ENCODE measurements at places on chromosomes 16 and 17. TPM values are rescaled to one million over a fixed set of nuclear protein-coding genes. Genes with fewer than 3 reads are reported as not detected.

The MAP2K6 gene
- 42.2 TPM for total RNA-seq

The PDPK1 gene
- total RNA-seq: 27.8 TPM

The ABCA6 gene
- total RNA-seq: not detected

The ANKRD13B gene
- 41.0 TPM for total RNA-seq

The HOXB5 gene
- not detected for total RNA-seq

The EVPL gene
- total RNA-seq: 0.99 TPM

The C16orf74 gene
- 7.3 TPM for total RNA-seq

The OTOP2 gene
- total RNA-seq: not detected

The LITAFD gene
- not detected for total RNA-seq

The ESRP2 gene
- 45.8 TPM for total RNA-seq

The KRTAP16-1 gene
- total RNA-seq: not detected

The NSRP1 gene
- 22.7 TPM for total RNA-seq

The SLC35G6 gene
- total RNA-seq: not detected

The PITPNM3 gene
- 1.7 TPM for total RNA-seq

The GDPD1 gene
- total RNA-seq: 7.7 TPM

The OR1A1 gene
- not detected for total RNA-seq

DNA sequence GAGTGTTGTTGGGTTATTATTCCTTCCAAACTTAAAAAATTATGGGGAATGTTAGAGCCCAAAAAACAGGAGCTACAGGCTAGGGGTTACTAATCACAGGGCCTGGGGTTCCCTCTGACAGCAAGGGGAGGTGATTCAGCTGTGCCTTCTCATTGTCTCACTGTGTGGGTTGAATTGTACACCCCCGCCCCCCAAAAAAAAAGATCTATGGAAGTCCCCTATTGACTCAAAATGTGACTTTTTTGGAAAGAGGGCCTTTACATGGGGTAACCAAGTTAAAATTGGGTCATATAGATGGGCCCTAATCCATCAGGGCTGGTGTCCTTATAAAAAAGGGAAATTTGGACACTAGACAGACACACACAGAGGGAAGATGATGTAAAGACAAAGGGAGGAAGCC, 190.2 kb downstream of the SOX9 start:
- no peak for DNase-seq

- DNase-seq: no peak
Observed at GRCh38 chr17:63364387-63364786, 81.7 kb downstream of the CYB561 start.

DNA sequence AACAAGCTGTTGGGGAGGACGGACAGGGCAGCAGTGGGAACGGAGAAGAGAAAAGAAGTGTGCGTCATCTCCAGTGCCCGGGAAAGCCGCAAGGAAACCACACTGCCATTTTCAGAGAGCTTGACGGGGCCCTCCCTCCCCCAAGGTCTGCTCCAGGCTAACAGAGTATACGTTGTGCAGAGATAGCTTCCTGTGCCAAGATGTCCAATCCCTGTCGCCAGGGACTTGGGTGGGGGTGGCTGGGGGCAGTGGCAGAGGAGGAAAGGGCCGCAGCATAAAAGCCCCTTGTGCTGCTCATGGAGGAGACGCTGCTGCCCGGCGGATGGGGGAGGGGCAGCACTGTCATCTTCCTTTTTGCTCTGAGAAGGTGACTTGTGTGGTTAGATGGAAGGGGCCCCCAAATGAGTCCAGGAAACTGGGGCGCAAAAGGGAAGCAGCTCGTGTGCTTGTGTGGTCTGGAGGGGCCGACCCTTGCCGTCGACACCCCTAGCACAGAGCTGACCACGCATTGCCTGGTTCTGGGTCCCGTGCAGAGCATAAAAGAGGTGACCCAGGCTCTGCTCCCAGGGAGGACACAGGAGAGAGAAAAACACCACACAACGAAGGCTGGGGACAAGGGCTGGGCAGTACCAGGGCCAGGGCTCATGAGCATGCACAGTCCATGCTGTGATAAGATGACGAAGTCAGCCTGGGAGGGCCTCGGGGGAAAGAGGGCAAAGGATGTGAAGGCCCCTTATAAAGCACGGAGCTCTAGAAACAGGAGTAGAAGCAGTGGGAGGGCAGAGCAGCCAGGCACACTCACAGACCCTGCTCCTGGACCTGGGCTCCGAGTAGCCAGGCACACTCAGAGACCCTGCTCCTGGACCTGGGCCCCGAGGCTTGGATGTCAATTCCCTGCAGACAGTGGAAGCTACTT, 372.7 kb downstream of the SLC39A11 start:
- no peak for DNase-seq

DNA sequence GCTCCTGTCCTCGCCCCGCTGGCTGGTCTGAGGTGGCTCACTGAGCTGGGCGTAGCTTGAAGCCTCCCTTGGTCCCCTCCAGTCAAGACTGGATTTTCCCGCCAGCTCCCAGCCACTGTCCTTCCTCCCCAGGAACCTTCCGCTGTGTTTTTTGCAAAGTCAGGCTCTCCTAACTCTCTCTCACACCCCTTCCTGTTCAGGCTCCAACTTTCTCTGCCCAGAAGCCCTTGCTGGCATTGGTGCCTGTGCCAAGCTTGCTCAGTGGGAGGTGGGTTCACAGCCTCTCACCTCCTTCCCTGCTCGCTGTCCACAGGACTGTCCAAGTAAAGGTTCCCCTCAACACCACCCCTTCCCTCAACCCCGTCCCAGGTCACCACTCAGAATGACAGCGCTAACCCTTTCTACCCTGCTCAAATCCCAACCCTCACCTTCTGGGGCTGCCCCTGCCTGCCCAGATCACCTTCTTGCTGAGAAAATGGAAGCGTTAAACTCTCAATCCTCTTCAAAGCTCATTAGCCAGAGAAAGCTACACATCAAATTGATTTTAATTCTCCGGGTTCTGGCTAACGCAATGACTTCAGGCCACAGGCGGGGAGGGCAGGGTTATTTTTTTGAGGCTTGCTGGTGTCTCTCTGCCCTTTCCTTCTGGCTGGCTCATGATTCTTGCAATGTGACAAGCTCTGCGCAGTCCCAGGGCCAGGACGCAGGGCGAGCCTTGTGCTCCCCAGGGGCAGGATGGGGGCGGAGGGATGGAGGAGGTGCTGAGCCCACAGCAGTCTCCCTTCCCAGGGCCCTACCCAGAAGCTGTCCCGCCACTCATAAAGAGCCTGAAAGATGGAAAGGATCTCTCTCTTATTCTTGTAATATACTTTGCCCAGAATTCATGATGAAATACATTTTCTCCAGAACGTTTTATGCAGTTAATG, 357.2 kb upstream of the TNRC6C start:
- DNase-seq: no peak

DNA sequence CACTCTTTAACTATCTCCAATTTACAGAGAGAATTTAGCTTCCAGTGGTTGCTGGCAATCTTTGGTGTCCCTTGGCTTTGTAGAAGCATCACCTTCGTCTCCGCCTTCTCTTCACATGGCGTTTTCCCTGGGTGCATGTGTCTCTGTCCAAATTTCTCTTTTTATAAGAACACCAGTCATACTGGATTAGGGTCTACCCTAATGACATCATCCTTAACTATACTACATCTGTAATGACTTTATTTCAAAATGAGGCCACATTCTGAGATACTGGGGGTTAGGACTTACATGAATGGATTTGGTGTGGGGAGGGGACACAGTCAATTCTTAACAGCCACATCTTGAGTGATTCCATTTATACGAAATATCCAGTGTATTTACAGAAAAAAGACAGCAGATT, 22.2 kb downstream of the CACNG4 start:
- no peak for DNase-seq

- DNase-seq: no peak
Observed at GRCh38 chr16:80802138-80802537, 2.3 kb downstream of the CDYL2 start.

GRCh38 chr17:62910277-62910676, 55.8 kb upstream of the TANC2 start:
- DNase-seq: no peak

- no peak for DNase-seq
Observed at GRCh38 chr16:21324267-21324666, 46.2 kb upstream of the CRYM start.

DNA sequence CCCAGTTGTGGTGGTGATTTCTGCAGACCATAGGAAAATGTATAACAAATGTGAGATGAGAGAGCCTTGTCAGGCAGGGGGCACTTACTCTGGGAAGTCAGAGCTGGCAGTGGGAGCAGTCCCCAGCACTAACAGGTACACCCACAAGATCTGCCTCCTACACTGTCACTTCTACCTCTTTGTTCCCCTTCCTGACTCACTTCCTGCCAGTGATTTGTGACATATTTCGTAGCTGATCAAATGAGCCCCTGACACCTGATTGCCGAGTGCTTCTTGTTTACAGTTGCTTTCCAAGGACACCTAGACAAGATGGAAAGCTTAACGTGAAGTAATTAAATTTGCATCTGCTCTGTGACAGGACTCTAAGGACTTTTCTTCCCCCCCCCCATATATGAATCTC, 40.5 kb downstream of the FTO start:
- no peak for DNase-seq

DNA sequence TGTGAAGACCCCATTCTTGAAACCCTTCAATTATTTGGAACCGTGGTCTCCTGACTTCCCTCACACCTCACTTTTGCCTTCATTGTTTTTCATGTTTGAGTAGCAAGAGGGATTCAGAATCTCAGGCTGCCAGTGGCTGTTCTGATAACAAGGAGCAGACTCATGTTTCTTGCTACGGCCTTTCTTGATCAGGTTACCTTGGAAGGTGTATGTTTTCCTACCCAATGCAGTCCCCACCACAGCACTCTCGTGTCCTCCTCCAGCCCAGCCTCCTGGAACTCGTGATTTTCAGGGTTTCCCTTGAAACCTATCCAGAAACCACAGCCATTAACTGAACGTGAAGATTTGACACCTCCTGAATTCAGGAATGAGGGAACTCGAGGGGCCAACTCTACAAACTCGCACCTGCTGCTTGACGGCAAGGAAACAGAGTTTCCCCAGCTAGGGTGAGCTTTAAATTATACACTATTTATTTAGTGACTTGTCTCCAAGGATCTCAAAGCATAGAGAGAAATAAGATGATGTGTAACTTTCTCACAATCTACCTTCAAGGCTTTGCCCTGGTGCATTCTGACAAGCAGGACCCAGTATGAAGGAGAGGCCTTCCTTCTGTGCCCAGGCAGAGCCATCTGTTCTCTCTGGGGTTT, 1.6 kb downstream of the ZFHX3 start:
- no peak for DNase-seq

DNA sequence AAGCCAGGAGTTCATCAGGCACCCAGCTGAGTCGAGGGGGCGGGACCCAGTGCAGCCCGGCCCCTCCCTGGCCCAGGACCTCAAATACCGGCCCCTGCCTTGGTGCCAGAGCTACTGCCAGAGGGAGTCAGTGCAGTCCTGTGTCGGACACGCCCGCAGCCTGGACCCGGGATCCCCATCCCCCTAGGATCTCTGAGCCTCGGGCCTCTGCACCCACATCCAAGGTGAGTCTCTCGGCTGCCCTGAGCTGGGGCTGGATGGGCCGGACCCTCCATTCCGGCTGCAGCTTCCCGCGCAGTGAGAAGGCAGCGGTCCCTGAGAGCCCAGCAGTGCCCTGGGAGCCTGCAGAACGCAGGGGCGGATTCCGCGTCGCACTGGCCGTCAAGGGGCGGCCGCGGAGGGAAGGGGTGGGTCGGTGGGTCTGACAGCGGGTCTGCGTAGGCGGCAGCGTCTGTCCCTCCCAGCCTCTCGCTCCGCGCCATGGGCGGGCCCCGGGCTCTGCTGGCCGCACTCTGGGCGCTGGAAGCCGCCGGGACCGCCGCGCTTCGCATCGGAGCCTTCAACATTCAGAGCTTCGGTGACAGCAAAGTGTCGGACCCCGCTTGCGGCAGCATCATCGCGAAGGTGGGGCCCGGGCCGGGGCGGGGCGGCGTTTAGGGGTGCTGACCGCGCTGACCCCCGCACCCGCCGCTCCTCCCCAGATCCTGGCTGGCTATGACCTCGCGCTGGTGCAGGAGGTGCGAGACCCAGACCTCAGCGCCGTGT, at the start of gene DNASE1L2:
DNASE1L2 (plus strand) TSS at position 108 of the 765 bp plus-strand sequence; CDS start at position 481, 373 bp downstream.
- DNase-seq: no peak

DNA sequence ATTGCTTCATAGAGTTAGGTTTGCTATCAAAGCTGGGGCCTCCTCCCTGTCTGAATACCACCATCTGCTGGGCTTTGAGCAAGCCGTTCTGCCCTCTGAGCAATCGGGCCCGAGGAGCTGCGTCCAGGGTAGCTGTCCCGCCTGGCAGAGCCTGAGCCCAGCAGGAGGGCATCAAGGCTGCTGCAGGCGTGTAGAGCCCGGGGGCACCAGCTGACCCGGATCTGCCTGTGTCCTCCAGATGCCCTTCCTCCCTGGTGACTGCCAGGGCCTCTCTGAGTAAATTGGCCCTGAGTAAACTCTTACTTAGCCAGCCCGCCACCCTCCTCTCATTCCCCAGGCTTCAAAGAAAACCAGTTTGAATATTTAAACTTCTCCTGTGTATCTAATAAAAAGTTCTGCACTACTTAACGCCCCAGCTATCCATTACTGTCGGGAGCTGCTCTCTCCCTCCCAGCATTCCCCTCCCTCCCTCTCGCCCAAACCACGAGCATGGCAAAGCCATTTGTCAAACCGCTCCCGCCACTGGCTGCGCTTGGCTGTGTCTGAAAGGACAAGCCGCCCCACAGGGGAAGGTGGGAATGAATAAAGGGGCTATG, 16.4 kb downstream of the CDK5RAP3 start:
- DNase-seq: no peak

DNA sequence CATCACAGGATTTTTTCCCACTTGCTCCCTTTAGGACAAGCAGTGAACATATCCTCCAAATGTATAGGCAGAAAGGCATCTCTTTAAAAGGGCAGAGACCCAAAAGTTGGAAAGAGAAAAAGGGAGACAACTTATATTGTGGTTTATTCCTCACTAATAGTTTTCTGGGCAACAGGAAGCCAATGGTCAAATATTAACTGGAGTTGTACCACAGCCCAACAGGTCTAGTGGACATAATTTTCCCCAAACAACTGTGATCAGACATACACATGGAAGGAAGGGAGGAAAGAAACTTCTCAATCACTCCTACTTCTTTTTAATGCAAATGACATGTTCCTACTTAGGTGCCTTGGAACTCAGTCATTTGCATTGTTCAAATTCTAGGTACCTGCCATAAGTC, 78.4 kb downstream of the SOX9 start:
- no peak for DNase-seq

GRCh38 chr17:65029605-65030336, 26.8 kb downstream of the GNA13 start:
- DNase-seq: no peak

GRCh38 chr16:84931506-84931905, 79.8 kb downstream of the ZDHHC7 start:
- DNase-seq: no peak

- no peak for DNase-seq
Observed at GRCh38 chr17:49842371-49842770, 5.5 kb downstream of the TAC4 start.

- DNase-seq: no peak
Observed at GRCh38 chr17:82638183-82638773, 10.0 kb downstream of the WDR45B start.

DNA sequence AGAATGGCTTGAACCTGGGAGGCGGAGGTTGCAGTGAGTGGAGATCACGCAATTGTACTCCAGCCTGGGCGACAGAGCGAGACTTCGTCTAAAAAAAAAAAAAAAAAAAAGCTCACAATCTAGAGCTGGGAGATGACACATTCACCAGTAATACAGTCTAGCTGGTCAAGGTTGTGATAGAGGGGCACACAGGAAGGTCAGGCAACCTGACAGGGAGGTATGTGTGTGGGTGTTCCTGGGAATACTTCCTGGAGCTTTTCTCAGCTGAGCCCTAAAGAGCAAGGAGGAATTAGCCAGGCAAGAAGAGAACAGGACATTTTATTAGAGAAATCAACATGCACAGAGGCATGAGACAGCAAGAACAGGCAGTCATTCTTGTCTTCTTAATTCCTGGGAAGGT, 216.7 kb downstream of the SHISA9 start:
- DNase-seq: no peak

- no peak for DNase-seq
Observed at GRCh38 chr17:78675836-78676235, 98.6 kb upstream of the DNAH17 start.
